Astrocyte of the cerebellum (primary cell): ENCODE measurements at places on chromosomes 13 and 19.

DNA sequence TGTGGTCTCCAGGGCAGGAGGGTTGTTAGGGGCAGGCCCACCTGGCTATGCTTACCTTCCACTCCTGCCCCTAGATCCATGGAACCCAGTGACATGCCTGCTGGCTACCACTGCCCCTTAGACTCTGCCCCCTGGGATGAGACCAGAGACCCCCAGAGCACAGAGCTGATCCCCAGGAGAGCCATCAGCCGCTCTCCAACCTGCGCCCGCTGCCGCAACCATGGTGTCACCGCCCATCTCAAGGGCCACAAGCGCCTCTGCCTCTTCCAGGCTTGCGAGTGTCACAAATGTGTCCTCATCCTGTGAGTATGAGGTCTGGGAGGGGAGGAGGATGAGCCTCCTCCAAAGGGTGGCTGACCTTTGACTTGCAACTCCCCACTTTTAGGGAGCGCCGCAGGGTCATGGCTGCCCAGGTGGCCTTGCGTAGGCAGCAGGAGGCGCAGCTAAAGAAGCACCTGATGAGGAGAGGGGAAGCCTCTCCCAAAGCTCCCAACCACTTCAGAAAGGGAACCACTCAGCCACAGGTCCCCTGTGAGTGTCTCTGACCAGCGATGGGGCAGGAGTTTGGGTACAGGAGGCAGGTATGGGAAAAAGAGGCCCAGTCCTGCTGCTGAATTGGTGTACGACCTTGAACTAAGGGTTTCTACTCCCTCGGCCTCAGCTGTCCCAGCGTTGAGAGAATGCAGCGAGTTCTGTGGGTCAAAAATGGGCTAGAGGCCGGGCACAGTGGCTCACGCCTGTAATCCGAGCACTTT is 2.7 kb downstream of the DMRTC2 start:
- no peak for DNase-seq

DNA sequence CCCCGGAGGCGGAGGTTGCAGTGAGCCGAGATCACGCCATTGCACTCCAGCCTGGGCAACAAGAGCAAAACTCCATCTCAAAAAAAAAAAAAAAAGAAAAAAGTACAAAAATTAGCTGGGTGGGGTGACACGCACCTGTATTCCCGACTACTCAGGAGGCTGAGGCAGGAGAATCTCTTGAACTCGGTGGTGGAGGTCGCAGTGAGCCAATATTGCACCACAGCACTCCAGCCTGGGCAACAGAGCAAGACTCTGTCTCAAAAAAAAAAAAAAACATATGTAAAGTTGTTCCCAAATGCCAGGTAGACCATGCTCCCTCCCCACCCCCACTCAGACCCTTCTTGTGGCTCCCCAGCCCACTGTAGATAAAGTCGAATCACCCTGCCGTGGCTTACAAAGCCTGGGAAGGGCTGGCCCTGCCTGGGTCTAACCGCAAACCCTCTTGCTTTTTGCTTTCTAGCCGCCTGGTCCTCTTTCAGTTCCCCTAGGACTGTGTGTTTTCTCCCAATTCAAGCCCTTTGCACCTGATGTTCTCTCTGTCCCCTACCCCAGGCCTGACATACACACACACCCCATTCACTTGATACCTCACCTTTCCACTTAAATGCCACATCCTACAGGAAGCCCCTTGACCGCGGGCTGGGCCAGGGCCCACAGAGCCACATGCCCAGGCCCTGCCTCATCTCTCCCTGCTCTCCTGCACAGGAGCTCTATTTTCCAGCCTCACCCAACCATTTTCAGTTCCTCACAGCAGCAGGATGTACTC is 34.4 kb downstream of the MAP4K1 start:
- DNase-seq = no peak

DNA sequence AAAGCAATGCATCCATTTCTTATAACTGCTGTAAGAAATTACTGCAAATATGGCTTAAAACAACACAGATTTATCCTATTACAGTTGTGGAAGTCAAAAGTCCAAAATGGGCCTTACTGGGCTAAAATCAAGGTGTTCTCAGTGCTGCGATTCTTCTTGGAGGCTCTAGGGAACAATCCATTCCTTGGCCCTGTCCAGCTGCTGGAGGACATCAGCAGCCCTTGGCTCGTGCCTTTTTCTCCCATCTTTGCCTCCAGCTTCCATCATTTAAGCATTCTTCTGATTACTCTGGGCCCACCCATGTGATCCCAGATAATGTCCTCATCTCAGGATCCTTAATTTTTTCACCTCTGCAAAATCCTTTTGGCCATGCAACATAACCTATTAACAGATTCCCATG is 607.1 kb downstream of the DCT start:
- no peak for DNase-seq

- DNase-seq = no peak
Observed at GRCh38 chr13:39244561-39245230, 206.4 kb downstream of the NHLRC3 start.

- DNase-seq = no peak
Observed at GRCh38 chr19:53868091-53868891, 608 bp downstream of the MYADM start.

- no peak for DNase-seq
Observed at GRCh38 chr19:40416918-40417642, 3.9 kb upstream of the PRX start.

DNA sequence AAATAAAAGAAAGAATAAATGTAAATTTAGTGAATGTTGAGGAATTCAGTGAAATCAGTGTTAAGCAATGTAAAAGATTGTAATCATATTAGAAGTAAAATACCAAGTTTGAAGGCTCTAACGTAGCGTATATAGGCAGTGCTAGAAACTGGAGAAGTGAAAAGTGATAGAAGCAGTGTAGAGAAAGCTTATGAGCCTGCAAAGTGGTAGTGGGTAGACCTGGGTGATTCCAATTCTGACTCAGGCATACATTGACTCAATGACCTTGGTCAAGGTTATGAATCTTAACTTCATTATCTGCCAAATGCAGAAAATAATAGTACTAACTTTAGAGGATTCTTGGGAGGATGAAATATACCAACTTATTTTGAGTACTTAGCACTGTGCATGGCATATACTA is 4.1 kb downstream of the SLC10A2 start:
- no peak for DNase-seq

GRCh38 chr19:6728346-6728745 is 7.9 kb upstream of the C3 start:
- DNase-seq = no peak
